ENCODE measurements at places on chromosomes 13 and 19.

GRCh38 chr19:1387684-1388636 lies 4.3 kb downstream of the NDUFS7 start:
- no peak for DNase-seq

DNA sequence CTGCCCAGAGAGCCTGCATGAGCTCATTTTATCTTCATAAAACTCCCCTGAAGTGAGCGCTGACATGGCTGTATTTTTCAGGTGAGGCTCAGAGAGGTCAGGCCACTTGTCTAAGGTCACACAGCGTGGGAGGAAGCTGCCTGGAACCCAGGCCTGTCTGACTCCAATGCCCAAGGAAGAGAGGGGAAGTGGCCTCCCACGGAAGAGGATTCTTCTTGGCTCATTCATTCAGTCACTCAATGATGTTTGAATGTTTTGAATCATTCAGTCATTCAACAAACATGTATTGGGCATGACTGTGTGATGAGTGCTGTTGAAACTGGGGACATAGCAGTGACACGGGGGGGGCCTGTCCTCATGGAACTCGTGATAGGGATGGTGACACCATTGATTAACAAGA lies 12.0 kb downstream of the ACTL9 start:
- DNase-seq, result no peak

DNA sequence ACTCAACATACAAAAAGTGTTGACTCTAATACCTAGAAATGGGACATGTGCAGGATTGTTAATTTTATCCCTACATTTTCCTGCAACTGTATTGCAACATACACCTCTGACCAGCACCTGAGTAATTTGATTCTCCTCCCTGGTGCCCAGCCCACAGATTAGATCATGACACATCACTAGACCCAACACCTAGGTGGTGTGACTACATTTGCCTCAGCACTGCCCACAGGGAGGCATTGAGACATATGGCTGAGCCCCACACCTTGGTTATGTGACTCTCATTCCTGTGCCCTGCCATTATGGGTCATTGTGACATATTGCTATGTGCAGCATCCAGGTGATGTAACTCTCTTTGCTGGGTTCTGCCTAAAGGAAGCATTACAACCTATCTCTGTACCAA lies 13.2 kb upstream of the ZNF254 start:
- no peak for DNase-seq

DNA sequence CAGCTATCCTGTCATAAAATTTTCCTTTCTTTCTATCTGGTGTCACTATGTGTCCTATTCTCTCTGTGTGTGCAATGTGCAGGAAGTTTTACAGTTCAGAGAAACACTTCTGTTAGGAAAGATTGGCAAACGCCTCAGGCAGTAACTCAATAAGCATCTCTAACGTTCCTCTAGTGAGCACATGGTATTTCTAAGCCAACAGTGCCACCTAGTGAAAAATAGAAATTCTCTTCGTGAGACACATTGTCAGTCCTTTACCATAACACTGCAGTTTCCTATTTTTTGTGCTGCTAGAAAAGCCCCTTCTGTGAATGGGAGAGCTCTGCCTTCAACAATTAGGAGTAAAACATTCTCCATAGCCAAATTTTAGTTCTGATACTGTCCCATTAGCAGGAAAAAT lies 50.7 kb downstream of the ZNF723 start:
- peak; percentile 5 for DNase-seq

DNA sequence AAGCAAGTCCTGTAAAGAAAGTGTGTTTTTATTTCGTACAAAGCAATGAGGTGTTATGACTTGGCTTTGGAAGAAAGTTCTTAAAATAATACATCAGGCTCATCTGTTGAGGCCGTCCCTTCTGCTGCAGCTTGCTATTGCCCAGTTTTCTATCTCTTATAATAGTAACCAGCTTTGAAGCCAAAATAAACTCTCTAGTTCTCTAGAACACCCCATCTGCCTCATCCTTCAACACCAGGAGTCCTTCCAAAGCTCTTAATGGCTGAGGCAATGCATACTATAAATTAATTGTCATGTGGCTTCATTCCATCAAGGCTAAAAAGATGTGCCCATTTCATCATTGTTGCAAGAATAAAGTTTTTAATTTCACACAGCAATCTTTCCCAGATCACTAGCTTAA lies 49.4 kb upstream of the IPO5 start:
- no peak for DNase-seq

DNA sequence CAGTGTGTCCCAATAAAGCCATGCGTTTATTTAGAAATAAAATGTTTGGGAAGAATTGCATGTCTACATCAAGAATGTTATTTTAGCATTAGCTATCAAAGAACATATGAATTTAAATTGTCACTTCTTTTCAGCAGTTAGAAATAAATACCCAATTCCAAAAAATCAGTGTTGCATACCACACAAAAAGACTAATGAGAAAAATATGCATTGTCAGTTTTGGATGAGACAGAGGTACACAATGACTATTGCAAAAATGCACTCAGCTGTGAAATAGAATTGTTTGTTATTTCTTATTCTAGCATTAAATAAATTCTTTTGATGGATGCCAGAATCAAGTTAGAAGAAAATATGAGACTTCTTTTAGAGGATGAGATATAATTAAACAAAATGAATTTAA lies 833.9 kb downstream of the SLITRK1 start:
- DNase-seq, result no peak

DNA sequence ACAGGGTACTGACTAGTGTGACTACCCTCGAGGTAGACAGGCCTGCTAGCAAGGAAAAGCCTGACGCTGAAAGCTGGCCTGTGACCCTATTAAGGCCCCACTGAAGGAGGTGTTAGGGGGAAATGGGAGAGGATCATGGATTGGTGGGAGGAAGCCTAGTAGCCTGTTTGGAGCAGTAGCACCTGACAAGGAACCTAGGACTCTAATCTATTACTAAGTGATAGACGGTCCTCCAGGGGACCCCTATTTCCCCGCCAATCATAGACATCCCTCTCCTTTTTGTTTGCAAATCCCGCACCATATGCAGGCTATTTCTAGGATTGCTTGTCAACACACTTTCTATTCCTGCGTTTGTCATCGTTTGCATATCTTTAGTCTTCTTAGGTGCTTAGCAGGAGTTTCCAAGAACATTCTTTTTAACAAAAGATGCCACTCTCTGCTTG lies 1338.8 kb upstream of the MIR17HG start:
- DNase-seq, result no peak

DNA sequence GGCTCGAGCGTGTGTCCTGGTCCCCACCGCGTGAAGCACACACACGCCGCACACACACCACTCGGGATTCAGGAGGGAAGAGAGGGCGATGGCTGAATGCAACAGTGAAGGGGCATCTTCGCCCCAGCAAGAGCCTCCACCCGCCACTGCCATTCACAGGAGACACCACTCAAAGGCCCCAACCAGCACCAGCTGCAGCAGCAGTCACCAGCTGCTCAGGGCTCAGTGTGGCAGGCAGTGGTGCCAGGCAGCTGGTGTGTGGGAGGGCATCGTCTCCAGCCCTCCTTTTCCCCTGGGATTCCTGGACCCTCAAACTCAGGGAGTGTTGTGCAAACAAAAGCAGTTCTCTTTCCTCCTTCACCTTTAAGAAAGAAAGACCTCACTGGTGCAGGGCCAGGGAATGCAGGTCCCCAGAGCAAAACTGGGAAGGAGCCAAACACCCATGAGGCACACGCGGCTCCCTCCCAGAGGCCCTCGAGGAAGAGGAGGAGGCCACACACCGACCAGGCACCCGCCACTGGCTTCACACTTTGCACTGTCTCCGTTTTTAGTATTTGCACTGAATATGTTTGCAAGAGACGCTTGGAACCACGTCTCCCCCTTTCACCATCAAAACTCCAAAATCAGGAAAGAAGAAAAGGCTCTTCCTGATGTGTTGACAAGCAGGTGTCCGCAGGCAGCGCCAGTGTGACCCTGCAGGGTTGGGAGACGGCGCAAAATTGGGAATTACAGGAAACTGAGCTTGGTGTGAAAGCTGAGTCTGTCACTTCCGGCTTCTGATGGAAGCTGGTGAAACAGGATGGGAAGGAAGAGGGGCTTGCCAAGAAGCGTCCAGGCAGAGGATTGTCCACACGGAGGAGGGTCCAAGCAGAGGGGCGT lies 26.4 kb upstream of the F7 start:
- no peak for DNase-seq

DNA sequence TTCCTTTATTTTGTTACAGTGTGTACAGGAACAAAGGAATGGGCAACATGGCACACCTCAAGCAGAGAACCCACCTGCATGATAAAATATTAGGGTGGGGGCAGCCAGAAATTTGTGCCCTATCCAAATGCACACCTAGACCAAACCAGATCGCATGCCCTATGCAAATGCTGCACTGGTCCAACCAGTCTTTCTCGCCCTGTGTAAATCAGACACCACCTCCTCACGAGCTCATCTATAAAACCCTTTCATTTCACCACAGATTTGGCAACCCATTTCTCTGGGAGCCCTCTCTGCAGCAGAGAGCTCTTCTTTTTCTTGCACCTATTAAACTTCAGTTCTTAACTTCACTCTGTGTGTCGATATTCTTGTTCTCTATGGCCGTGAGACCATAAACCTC lies 1559.2 kb downstream of the SLITRK1 start:
- no peak for DNase-seq

DNA sequence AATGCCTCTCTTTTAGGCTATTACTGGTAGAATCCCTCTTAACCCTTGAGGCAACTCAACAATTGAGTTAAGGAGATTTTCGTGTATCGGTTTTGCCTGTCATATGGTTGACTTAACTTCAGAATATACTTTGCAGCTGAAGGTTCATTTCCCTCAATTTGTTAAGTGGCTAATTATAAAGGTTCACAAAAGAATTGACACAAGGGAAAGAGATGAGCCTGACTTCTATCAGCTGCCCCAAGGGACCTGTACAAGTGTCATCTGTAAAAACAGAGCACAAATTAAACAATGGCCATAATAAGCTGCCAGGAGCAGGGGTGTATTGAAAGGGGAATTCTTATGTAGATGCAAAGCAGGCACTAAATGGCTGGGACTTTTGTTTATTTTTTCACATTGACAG lies 334.8 kb upstream of the OBI1 start:
- DNase-seq, result no peak

GRCh38 chr19:14150041-14150769 lies 13.8 kb upstream of the ASF1B start:
- no peak for DNase-seq

GRCh38 chr13:97116754-97117153 lies 105.4 kb upstream of the MBNL2 start:
- DNase-seq, result no peak

GRCh38 chr13:63307228-63307627 lies 1891.6 kb upstream of the PCDH20 start:
- no peak for DNase-seq

- DNase-seq, result no peak
These were observed 128.2 kb downstream of the PCDH9 start for GRCh38 chr13:67101730-67102467.

DNA sequence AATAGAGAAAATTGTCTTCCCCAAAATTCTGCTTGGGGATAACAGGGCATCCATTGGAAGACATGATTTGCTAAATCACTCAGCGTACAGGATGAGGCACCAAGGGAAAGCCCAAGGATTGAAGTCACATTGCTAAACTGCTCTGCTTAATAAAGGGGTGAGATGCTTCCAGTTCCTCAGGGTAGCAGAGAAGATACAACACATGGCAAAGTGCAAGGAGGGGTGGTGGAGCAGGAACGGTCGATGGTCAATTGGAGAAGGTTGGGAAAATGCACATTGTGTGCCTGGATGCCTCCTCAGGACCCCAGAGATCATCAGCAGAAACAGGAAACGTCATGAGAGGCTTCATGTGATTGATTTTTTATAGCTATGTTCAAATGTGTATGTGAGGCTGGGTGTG lies 116.3 kb upstream of the SOX1 start:
- no peak for DNase-seq

GRCh38 chr19:30085394-30085793 lies 143.4 kb downstream of the URI1 start:
- no peak for DNase-seq

DNA sequence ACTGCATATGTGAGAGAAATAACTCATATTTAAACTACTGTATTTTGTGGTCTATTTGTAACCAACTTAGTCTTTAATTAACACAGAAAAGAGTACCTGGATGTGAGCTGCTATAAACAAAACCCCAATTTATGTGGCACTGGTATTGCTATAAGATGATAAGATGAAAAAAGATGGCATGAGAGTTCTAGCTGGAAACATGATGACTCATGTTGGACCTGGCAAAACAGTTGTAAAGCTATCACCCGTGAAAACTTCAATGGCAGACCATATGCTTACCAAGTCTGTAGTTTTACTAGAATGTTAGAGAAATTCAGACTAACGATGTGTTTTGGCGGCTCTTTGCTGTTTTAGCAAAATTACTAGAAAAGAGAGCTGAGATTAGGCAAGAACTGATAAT lies 69.6 kb upstream of the PCDH9 start:
- no peak for DNase-seq

DNA sequence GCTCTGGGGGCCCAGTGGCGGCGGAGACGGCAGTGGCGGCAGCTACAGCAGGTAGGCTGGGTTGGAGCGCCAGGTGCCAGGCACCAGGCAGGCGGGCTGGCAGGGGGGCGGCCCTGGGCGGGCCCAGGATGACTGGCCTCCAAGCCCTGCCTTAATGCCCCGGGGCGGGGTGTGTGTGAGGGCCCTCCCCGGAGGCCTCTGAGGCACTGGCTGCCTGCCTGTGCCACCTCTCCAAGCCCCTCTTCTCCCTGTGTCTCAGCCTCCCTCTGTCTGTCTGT lies at the start of gene KLK11:
KLK11 (minus strand) TSS at position 63 of the 278 bp plus-strand sequence. CDS start 985 bp downstream, outside the sequence.
- DNase-seq, result no peak

GRCh38 chr13:79803989-79804388 lies 323.0 kb downstream of the NDFIP2 start:
- no peak for DNase-seq

- DNase-seq, result no peak
These were observed 248.0 kb upstream of the MAB21L1 start for GRCh38 chr13:35724446-35724845.

DNA sequence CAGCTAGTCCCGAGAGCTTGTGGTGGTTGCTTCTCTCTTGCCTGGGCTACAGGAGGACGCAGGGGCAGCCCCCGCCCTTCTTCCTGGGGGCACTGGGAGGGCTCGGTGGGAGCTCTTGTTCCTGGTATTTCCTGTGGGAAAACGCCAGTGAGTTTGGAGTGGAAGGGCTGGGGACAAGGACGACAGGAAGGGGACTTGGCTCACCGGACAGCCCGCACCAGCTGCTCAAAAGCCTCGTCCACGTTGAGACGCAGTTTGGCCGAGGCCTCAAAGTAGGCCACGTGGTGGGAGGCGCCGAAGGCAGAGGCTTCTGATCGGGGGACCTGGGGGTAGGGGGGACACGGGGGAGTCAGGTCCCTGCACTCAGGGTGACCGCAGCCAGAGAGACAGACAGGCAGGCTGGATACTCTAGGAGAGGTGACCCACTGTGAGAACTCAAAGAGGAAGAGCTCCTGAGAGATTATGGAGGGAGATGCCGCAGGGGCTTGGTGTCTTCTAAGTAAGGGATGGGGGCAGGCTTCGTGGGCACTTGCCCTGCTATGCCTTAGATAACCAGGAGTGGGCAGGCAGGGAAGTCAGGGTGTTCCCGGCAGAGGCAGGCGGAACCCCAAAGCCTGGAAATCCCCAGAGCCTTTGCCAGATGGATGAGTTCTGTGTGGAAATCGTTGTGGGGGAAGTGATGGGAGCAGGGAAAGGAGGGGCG lies 4.3 kb downstream of the RRAS start:
- no peak for DNase-seq

Measured in CD4-positive, alpha-beta T cell treated with Interleukin-12 subunit alpha and Interleukin-12 subunit beta, for 1 hour (primary cell).